ENCODE measurements at places on chromosomes 1 and 21.

DNA sequence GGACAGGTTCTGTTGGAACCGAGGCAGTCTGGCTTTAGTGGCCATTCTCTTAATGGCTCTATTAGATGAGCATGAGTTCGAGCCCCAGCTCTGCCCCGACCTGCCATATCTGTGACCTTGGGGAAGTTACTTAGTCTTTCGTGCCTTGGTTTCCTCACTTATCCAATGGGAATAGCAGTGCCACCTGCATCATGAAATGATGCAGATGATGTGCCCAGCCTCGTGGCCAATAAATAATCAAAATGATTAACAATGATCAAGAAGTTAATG, 30.6 kb downstream of the CAMK1G start:
- peaks cover 41% of the 10 kb centered on the region for H3K4me1 ChIP-seq
- H3K27ac ChIP-seq: no peak overlapping the region
- H3K4me3 ChIP-seq: no peak overlapping the region
- H3K36me3 ChIP-seq: no peaks in the 10 kb centered on the region

DNA sequence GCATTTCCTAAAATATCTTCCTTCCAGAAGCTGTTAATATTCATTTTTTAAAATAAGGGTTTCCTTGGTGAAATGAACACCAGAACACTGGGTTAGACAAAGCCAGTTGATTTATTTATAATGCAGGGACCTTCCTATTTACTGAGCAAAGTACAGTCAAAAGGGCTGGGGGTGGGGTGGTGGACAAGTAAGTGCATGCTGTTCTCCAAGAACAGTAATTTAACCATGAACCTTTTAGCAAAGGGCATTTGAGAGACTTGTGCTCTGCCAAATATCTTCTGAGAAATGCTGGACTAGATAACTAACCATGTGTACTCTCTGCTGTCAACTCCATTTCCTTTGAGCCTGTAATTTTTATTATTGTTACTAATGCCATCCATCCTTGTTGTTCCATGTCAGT, 100.2 kb downstream of the OMA1 start:
- H3K27ac ChIP-seq: no peak overlapping the region
- no peaks in the 10 kb centered on the region for H3K27me3 ChIP-seq
- no peaks in the 10 kb centered on the region for H3K4me1 ChIP-seq
- no peak for DNase-seq
- H3K4me3 ChIP-seq: no peak overlapping the region

GRCh38 chr21:15282665-15283064, 217.9 kb upstream of the NRIP1 start:
- no peak overlapping the region for H3K27ac ChIP-seq
- H3K4me3 ChIP-seq: no peak overlapping the region
- H3K36me3 ChIP-seq: no peaks in the 10 kb centered on the region
- no peak for DNase-seq
- H3K27me3 ChIP-seq: no peaks in the 10 kb centered on the region
- H3K4me1 ChIP-seq: peaks cover 17% of the 10 kb centered on the region

DNA sequence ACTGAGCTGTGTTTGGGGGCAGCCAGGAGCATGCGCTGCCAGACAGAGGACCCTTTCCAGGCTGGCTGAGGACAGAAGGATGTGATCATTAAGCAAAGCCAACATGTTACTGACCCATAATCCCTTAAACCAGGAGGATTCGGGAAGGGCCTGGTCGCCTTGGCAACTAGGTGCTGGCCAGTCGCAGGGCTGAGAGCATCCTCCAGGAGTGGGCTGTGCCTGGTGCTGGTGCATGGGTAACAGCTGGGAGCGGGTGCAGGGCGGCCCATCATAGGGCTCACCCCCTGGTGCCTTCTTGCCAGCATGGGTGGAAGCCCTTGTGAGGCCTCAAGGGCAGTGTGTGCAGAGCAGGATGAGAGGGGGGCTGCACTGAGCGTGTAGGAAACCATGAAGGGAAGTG, 17.2 kb downstream of the CDK18 start:
- H3K4me3 ChIP-seq: no peak overlapping the region
- no peaks in the 10 kb centered on the region for H3K4me1 ChIP-seq
- H3K36me3 ChIP-seq: no peaks in the 10 kb centered on the region
- no peak for DNase-seq

DNA sequence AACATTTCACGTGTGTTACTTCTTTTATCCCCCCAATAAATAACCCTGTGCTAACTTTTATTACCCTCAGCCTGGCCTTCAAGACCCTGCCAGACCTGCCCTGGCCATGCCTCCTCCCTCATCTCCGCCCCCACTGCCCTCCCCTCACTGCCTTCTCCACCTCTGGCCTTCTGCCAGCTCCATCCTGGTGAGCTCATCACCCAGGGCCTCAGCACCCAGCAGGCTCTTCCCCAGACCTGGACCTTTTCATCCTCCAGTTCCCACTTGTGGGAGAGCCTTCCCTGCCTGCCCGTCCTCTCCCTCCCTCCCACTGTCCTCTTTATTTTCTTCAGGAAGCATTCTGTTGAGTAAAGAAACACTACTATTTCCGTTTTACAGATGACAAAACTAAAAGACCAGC, 72.0 kb downstream of the SLC66A1 start:
- H3K27ac ChIP-seq: no peak overlapping the region
- H3K4me3 ChIP-seq: no peak overlapping the region
- no peak for DNase-seq

DNA sequence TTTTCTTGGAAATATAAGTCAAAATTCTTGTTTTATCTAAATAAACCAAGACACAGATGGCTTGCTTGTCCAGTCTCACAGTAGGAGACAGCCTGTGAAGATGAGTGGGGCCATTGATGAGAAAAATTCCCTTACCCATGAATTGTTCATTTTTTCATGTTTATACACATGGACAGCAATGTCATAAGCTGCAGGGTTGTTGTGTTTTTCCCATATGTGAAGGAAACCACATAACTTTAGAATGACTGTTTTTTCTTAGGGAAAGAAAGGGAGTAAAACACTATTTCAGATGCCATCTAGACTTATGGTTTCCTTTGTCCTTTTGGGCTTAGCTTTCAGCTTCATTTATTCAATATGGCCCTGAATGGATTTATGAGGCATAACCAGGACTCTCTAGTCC, 622.5 kb upstream of the NR5A2 start:
- no peaks in the 10 kb centered on the region for H3K36me3 ChIP-seq
- no peak for DNase-seq
- H3K4me1 ChIP-seq: no peaks in the 10 kb centered on the region
- no peak overlapping the region for H3K4me3 ChIP-seq
- no peaks in the 10 kb centered on the region for H3K27me3 ChIP-seq

Measured in psoas muscle (tissue), 8 donors.